ENCODE measurements at places on chromosomes 3 and 15.

DNA sequence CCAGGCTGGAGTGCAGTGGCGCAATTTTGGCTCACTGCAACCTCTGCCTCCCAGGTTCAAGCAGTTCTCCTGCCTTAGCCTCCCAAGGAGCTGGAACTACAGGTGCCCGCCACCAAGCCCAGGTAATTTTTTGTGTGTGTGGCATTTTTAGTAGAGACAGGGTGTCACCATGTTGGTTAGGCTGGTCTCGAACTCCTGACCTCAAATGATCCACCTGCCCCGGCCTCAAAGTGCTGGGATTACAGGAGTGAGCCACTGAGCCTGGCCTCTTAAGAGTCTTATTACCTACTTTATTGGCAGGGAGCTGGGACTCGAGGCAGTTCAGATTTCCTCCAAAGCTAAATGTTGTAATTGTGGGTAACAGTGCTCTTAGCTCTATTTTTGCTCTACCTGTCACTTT, 16.4 kb downstream of the PXYLP1 start:
- no peak for DNase-seq

- peak; percentile 46 for DNase-seq
Measured at GRCh38 chr3:122268257-122269024, 56.6 kb upstream of the CSTA start.

DNA sequence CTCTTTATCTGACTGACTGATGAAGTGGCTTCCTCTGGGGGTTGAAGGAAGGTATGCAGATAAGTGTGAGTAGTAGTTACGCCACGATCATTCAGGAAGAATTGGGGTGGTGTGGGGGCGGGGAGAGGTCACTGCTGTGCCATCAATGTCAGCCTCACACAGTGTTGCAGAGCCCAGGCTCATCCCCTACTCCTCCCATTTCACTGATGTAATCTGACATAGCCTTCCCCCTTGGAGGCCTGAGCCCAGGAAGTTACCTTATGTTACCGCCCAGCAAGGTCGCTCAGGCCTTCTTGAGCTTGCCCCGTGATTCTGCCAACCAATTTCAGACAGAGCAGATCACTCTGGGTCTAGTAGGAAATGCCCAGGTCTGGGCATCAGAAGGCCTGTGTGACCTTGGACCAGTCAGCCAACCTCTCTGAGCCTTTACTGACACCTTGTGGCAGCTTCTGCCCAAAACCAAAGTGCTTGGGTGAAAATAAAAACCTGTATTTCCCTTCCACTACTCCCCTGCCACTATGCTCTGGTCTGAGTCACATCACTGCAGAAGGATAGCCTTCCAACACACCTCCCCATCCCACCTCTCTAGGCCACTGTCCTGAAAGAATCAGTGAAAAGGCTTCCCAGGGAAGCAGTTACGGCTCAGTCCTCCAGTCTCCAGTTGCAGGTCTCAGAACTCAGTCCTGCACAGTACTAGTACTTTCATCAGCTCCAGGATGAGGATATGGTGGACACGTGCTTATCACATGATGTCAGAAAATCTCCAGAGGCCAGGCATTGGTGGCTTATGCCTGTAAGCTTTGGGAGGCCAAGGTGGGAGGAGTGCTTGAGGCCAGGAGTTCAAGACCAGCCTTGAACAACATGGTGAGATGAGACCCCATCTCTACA, 28.1 kb upstream of the INSYN1 start:
- peak; percentile 26 for DNase-seq

GRCh38 chr3:9715764-9716437, 12.3 kb downstream of the CPNE9 start:
- DNase-seq: peak; percentile 87

DNA sequence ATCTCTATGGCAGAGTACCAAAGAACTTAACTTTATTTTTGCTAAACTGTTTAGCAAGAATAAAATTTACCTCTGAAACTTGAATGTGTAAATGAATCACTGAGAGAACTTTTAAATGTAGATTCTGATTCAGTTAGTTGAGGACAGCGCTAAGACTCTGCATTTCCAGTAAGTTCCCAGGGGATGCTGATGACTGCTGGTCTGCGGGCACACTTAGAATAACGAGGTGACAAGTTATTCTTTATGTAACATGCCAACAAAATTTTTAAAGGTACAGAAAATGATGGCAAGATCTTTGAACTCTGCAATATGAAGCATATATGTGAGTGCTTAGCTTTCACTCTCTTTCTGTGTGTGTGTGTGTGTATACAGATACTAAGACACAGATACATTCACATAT, 56.4 kb downstream of the TGFBR2 start:
- no peak for DNase-seq

GRCh38 chr3:151460228-151460627, 633 bp downstream of the IGSF10 start:
- no peak for DNase-seq

DNA sequence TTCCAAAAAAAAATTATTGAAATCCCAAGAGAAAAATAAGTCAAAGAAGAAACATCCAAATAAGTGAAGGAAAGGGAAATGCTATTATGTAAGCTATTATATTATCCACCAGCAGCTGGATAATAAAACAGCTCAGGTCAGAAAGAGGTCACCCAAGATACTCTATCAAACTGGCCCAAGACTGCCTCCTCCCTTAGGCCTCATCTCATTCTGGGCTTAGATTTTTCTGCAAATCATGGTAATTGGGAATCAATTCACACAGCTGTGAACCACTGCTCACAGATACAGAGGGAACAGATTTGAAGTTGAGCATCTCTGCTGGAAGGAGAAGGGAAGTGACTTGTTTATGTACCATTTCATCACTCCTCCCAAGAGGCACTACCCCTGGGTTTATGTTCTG, 294.6 kb upstream of the DPPA4 start:
- no peak for DNase-seq

- peak; percentile 3 for DNase-seq
Measured at GRCh38 chr3:37712918-37713817, 148.5 kb upstream of the CTDSPL start.

- DNase-seq: no peak
Measured at GRCh38 chr3:159340877-159341500, 539.1 kb downstream of the MFSD1 start.

- no peak for DNase-seq
Measured at GRCh38 chr3:132160198-132160597, 125.4 kb upstream of the CPNE4 start.

- DNase-seq: peak; percentile 6
Measured at GRCh38 chr3:173688216-173688842, 290.8 kb downstream of the NLGN1 start.

DNA sequence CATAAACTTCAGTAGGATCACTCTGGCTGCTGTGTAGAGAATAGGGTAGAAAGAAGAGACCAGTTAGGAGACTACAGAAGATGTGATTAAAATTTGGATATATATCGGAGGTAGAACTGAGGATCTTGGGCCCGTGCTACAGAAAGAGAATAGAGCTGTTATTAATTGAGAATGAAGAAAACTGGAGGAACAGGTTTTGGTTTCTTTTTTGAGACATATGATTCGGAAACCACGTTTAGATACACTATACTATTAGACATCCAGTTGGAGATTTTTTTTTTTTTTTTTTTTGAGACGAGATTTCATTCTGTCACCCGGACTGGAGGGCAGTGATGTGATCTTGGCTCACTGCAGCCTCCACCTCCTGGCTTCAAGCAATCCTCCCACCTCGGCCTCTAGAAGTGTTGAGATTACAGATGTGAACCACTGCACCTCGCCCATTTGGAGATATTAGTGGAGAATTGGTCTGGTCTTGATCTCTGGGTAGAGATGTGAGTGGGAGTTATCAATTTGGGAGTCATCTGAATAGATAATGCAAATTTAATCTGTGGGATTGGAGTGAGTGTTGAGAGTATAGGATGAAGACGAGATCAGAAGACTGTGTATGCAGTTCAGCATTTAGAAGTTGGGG, 50.9 kb downstream of the TCF12 start:
- DNase-seq: no peak

- peak; percentile 28 for DNase-seq
Measured at GRCh38 chr3:72896996-72897757, 9.3 kb downstream of the GXYLT2 start.

DNA sequence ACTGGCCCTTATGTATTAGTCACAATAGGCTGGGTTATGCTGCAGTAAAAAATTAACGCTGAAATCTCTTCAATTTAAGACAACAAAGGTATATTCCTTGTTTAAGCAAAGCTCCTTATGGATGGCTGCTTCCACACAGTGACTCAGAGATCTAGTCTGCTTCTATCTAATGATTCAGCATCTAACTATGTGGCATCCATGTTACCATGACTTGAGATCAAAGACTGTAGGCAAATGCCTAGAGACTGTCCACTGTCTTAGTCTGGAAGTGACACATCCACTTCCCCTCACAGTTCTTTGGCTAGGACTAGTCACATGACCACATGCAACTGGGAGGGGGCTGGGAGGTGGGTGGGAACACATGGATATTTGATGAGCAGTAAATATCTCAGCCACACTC, 61.3 kb upstream of the PSMD6 start:
- peak; percentile 74 for DNase-seq

DNA sequence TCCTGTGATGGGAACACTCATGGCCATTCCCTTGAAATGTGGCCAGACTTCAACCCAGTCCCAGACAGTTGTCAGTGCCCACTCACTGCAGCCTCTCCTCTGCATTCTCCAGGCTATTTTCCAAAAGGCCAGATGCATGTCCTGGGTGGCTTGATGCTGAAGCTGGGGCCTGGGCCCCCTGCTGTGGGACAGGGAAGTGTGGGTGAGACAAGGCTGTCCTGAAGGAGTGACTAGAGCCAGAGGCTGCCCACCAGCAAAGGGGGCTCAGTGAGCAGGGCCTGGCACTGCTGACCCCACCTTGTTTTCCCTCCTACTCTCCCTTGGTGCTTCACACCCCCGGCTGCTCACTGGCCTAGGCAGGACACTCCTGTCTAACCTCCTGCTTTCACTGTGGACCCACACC, 11.9 kb downstream of the CISH start:
- no peak for DNase-seq

DNA sequence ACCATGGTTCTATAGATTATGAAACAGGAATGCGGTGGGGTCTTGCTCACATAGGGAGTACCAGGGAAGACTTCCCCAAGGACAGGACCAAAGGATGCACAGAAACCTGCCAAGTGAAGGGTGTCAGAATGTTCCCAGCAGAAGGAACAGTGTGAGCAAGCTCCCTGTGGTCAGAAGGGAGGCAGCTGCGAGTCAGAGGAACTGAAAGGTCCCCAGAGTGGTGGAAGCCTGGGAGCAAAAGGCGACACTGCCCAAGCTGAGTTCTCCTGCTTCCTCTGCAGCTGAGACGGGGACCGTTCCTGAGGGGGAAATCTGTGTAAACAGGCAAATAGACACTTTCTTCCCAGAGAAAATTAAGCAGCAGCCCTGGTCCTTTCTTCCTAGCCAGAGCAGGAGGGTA, 14.2 kb upstream of the SLC6A6 start:
- DNase-seq: peak; percentile 38

DNA sequence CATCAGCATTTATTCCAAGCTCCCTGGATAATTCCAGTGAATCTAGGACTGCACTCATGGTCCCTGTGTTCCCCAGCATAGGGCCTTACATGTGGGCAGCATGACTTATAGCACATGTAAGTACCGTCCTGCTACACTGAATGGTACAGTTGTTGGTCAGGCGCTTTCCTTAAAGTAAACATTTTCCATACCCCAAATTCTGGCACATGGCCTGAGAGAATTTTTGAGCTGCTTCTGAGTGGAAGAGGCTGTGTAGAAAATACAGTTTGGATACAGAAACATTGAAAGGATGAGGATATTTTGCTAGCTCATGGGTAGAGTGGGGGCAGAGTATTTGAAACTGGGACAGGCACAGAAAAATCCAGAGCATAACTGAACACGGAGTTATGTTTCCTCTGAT, 27.6 kb downstream of the CORO2B start:
- DNase-seq: no peak

GRCh38 chr3:61933798-61934504, 372.6 kb downstream of the PTPRG start:
- DNase-seq: no peak

DNA sequence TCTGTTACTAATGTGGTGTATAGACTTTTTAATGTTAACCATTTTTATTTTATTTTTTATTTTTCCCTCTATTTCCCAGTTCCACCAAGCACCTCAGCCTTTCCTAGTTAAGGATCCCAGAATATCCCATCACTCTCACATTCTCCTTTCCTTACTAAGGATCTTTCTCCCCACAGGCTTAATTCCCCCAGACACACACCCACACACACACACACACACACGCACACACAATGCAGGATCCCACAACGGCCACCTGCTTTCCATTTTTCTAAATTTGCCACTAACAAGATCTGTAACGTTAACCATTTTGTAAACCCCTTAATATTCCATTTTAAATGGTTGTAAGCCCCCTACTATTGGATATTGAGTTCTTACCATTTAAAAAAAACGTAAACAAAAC, 404.1 kb downstream of the ZIC1 start:
- DNase-seq: no peak

DNA sequence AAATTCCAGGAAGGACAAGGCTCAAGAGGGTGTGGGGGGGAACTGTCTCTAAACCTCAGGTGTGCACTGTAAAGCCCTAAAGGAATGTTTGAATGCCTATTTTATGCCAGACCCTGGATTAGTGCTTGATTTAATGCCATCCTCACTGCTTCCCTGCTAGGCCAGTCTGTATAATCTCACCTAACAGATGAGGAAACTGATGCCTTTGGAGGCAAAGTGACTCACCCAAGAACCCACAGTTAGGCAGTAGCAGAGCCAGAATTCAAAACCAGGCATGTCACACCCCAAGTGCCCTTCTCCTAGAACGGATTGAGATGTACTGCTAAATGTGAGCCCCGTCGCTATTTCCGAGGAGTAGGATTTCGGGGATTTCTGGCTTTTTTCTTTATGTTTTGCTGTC, 7.8 kb downstream of the CAMK1 start:
- no peak for DNase-seq

GRCh38 chr15:93124126-93124525, 35.1 kb upstream of the RGMA start:
- DNase-seq: no peak

GRCh38 chr3:57434041-57434440, 110.1 kb downstream of the DNAH12 start:
- peak; percentile 36 for DNase-seq

DNA sequence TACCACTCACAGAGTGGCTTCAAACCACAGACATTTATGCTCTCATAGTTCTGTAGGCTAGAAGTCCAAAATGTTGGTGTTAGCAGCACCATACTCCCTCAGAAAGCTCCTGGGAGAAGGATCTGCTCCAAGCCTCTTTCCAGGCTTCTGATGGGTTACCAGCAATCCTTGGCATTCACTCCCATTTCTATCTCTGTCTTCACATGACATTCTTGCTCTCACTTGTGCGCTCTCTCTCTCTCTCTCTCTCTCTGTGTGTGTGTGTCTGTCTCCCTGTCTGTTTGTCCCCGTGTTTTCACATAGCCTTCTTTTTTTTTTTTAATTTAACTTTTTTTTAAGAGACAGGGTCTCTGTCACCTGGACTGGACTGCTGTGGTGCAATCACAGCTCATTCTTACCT, 26.3 kb downstream of the CDAN1 start:
- no peak for DNase-seq

GRCh38 chr3:45119824-45120358, 26.3 kb downstream of the CDCP1 start:
- no peak for DNase-seq

- DNase-seq: no peak
Measured at GRCh38 chr3:149142682-149143081, 13.2 kb downstream of the HPS3 start.

Measured in mesenchymal stem cell (in vitro differentiated cells and primary cell).